ENCODE measurements at places on chromosomes 5 and 9. TPM values are rescaled to one million over a fixed set of nuclear protein-coding genes. Genes with fewer than 3 reads are reported as not detected.

OR2K2 gene
- total RNA-seq = not detected

GRCh38 chr9:123321616-123322272 lies 34.3 kb upstream of the CRB2 start:
- DNase-seq = no peak

SREK1 gene
- total RNA-seq = 155 TPM

DNA sequence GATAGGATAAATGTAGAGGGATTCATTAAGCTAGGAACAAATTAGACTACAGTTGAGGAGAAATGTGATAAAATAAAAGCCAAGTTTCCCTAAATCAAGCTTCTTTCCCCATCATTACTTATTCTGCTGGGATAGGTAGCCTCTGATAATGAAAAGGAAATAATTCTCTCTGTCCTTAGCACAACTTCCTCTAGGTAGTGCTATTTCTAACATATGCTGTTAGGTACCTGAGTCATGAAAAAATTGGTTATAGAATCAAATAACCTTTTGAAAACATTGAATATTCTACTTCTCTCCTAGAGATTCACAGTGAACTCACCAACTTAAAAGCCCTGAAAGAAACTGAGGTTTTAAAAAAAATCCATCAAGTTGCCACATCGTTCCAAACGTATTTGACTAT lies 1793.1 kb downstream of the EFNA5 start:
- DNase-seq = no peak

C9orf57 gene
- total RNA-seq = not detected

- DNase-seq = no peak
Observed at GRCh38 chr9:4922730-4923129, 62.3 kb upstream of the JAK2 start.

PCDHA5 gene
- not detected for total RNA-seq

GFPT2 gene
- 1.5 TPM for total RNA-seq

DNA sequence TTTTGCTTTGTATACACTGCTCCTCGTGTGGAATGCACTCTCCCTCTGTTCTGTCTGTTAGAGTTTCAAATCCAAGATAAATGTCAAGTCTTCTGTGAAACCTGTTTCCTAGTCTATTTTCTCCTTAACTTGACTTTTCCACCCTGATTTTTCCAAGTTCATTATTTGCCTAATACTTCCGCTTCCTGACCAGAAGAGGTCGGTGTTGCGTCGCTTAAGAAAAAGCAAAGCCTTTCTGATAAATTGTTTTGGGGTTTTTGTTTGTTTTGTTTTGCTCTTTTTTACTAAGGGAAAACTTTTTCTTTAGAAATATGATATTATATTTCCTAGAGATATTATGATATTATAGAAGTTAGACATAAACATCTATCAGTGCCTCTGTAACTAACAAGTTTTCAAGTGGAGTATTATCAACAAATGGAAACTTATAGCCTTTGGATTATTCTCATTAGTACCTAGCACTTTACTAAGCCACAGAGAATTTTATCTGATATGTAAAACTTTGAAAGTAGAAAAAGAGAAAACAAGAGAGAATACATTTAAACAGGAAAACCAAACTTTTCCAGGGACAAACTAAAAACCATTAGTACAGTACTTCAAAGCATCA lies 55.8 kb downstream of the PHAX start:
- no peak for DNase-seq

- no peak for DNase-seq
Observed at GRCh38 chr5:1244976-1245375, 19.8 kb downstream of the SLC6A18 start.

DNA sequence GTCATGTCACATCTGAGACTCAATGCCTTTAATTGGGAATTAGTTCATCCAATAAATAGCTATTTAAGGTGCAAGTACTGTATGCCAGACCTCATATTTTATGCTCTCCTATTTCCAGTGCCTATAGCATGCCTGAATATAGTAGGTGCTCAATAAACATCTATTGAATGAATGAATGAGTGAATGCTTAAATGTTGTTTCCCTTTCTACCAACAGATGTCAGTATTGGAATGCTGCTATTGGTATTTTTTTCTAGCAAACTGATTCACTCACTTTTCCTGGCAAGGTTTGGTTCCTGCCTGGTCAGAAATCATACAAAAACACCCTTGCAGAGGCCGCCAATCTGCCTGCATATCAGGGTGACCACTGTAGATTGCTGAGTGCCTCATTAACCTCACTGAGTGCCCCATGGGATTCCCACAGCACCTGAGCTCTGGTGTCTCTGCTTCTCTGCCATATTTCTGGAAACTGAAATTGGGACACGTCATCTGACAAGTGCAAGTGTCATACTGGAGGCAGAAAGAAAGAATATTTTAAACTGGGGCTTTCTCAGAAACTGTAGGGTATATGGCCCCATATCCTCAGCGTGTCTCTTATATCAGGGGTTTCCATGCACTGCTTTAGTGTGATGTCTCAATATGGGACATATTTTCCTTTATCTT lies 359.7 kb downstream of the TRIM32 start:
- no peak for DNase-seq

MEIKIN gene
- total RNA-seq = not detected

DNA sequence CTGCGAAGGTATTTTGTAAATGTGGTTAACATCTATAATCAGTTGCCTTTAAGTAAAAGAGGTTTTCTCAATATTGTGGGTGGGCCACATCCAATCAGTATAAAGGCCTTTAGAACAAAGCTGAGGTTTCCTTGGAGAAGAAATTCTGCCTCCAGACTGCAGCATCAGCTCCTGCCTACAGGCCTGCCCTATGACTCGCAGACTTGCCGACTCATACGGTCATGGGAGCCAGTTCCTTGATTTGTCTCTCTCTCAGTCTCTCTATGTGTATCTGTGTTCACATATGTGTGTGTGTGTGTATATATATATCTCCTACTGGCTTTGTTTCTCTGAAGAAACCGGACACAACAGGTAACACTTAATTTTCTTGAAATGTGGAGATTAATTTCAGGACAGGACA lies 45.3 kb downstream of the SLC36A1 start:
- DNase-seq = no peak

DNA sequence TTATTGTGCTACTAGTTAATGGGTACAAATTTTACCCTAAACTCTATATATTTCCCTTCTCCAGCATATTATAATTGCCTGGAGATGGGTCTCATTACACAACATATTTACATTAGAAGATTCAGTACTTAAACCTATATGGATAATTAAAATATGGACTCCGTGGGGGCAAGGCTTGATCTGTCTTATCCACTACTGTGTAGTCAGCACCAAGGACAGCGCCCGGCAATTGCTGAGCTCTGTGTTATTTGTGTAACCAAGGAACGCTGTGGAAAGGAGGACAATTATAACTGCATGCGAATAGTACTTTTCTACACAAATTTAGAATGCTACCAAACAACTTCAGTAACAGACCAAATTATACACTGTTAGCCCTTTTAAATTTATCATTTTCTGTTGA lies 77.7 kb downstream of the DNAH5 start:
- DNase-seq = no peak

DNA sequence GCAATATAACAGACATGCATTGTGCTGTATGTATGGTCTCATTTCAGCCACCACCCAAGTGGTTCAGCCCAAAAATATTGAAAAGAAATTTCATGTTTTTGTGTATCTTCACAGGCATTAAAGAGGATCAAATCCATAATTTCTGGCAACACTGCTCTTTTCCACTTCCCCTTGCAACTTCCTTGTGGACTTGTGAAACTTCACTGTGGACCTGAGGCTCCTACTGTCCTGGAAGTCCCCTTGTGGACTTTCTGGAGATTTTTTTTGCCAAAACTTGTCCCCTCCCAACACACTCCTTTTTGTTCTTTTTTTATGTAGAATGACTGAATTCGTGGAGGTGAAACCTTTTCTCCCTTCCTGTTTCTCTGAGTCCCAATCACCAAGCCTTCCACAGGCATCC lies 14.3 kb downstream of the OTULINL start:
- no peak for DNase-seq

C5orf52 gene
- total RNA-seq = not detected

DNA sequence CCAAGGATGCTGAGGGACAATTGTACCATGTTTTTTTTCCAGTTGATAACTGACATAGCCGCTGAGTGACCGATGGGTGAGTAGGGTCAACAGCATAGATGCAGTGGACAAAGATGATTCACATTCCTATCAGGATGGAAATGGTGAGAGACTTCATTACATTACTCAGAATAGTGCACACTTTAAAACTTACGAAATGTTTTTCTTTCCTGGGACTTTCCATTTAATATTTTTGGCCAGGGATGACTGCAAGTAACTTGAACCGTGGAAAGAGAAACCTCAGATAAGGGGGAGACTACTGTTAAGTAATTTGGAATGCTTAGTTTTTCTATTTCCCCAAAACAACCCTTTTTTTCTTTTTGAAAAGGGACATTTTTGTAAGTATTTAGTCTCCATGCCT lies 3.0 kb upstream of the TUSC1 start:
- no peak for DNase-seq

- no peak for DNase-seq
Observed at GRCh38 chr5:37005252-37005651, 128.7 kb downstream of the NIPBL start.

GRCh38 chr5:168847511-168848073 lies 268.4 kb upstream of the PANK3 start:
- DNase-seq = no peak

TMEM252 gene
- total RNA-seq = not detected

RALGPS1 gene
- total RNA-seq = 5.8 TPM

TMC1 gene
- not detected for total RNA-seq

IFNA13 gene
- total RNA-seq = not detected

GRCh38 chr5:129904102-129904666 lies at the start of gene CHSY3:
Gene CHSY3 (plus strand): TSS chr5:129904465.
- DNase-seq = no peak

DNA sequence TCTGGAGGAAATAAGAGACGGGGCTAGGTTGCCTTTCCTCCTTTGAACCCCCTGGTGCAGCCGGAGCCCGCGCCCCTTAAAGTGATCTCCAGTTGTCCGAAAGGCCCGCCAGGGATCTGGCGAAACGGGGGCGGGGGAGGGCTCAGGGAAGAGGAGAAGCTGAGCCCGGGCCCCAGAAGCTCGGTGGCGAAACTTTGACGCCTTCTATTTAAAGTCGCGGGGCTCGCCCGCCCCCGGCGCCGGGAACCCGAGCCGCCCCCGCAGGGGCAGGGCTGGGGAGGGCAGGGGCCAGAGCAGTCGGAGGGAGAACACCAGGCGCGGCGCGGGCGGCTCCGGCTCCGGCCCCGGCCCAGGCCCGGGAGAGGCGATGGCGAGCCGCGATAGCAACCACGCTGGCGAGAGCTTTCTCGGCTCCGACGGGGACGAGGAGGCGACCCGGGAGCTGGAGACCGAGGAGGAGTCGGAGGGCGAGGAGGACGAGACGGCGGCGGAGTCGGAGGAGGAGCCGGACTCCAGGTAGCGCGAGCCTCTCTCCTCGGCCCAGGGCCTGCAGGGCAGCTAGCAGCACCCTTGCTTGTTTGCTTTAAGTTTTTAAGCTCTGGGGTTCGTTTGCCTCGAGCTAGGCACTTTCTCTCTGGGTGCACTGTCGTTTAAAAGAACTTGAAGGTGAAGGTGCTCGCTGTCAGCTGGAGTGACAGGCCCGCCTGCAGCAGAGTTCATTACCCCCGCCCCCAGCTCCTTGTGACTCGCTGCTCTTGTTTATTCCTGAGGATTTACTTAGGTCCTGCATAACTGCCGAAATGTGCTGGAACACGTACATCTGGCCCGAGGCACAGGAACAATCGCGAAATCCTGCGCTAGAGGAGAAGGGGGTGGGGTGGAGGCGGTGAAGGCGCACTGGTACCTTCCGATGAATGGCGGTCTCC lies at the start of gene CMYA5:
TSS of gene CMYA5 (plus strand) at position 296 of the 926 bp plus-strand sequence. CDS start at position 368, 72 bp downstream.
- no peak for DNase-seq

DNA sequence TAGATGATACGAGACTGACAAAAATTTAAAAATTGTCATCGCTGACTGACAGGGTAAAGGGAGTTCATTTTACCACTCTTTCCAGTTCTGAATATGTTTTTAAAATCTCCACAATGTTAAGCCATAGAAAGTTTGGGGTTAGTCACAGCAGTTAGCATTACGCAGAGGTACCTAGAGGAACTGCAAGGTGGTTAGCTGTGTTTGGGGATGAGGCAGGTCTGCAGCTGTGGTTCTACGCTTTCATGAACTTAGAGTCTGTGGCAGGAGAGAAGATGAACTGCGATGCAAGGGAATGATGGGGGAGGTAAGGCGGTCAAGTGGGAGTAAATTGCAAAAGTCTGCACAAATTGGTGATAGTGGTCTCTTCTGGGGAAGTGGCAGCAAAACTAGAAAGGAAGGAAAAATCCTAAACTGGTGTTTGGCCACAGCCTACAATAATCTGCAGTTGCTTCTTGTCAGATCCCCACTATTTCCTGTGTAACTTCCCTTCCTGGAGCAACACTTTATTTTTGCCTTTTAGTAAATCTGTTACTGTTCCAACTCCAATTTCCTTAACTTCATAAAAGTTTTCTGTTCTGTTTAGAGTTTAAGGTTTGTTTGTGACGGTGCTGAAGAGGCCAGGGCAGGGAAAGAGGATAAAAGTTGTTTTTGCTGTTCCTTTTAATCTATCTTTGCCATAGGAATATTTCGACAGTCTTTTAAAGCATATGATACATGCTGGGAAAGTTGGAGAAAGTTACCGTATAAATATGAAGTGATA lies 38.6 kb upstream of the SNX2 start:
- DNase-seq = no peak

DNA sequence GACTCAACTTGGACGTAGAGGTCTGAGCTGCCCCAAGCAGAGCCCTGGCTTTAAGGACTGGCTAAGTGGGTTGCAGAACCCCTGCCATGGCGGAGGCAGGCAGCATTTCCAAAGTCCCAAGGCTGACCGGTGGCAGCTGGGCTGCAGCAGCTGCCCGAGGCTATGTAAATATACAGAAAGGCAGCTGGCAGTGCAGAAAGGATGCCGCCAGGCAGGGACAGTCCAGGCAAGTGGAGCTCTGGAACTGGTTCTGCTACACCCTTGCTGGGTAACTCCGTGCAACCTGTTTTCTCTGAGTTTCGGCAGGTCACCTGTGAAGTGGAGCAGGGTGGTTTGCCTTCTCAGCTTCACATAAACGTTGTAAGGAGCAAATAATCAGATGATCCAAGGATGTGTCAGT lies 46.0 kb downstream of the SHB start:
- no peak for DNase-seq

DNA sequence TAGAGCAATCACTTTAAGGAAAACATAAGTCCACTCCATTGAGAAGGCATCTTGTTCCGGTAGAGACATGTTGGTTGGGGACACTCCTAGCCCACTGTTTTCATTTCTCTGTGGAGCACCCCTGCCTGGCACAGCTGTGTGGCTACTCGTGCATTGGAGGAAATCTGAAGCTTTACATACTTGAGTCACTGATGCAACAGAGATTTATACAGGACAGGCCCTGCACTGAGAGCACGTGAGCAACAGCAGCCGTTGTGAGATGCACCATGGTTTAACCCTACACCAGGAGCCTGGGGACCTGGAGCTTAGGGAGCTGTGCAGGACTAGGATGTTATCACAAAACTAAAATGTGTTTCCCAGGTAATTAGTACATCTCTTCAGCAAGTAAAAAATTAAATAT lies 230.7 kb upstream of the IRX1 start:
- no peak for DNase-seq

DNA sequence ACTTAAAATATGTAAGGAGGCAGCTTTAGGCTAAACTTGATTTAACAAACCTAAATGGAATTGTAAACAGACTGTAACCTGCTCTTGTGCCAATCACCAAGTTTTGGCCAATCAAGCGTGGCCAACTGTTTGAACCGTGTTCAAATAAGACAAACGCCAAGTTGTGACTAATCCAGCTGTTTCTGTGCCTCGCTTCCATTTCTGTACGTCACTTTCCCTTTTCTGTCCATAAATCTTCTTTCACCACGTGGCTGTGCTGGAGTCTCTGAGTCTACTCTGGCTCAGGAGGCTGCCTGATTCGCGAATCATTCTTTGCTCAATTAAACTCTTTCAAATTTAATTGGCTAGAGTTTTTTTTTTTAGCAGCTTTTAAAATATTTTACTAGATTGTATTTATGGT lies 71.3 kb downstream of the LIX1 start:
- no peak for DNase-seq

All from CD4-positive, alpha-beta T cell (primary cell).